Dermis blood vessel endothelial cell (primary cell): ENCODE measurements at places on chromosomes 3 and 15. TPM values are rescaled to one million over a fixed set of nuclear protein-coding genes. Genes with fewer than 3 reads are reported as not detected.

The CRABP1 gene
- not detected in 2 replicates for total RNA-seq

The TIMP4 gene
- 0.34 and 0.51 TPM in 2 replicates for total RNA-seq

The MTFMT gene
- 29.8 and 34.8 TPM in 2 replicates for total RNA-seq

The OR5K4 gene
- total RNA-seq = not detected in 2 replicates

The GPR87 gene
- not detected in 2 replicates for total RNA-seq

DNA sequence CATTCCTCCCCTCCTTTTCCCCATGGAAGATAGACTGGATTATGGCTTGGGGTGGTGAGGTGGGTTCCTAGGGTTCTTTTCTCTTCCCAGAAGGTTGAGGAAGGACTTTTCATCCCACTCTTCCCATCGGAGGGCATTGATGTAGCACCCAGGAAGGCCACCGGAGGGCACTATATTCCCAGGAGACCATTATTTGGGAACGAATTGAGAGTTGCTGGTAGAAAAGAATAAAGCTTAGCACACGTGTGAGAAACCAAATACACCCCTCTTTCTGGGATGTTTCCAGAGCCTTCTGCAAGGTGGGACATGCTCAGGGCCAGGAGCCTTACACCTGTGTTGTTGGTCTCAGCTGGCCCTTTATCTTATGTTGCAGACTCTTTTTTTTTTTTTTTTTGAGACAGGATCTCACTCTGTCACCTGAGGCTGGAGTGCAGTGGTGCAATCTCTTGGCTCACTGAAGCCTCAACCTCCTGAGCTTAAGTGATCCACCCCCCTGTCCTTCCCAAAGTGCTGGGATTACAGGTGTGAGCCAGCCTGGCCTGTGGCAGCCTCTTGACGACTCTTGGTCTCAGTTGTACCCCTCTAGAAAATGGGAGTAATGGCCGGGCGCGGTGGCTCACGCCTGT, 6.3 kb upstream of the CDC25A start:
- peak; percentile 68 for DNase-seq

DNA sequence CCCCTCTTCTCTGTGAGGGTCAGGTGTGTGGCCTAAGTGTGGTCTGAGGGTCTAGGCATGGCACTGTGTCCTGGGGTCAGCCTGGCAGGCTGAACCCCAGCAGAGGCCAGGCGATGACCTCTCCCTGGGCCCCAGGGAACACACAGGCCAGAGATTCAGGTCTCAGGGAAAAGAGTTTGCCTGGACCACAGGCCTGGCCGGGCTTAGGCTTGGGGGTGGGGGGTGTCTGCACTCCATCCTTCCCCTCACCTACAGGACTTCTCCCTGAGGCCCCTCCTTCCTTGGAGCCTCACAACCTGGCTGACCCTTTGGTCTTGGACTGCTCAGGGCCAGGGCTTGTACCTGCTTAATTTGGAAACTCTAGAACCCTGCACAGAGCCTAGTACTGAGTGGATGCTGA, 21.8 kb downstream of the RASGRF1 start:
- DNase-seq = no peak

- DNase-seq = no peak
These were observed 66.8 kb downstream of the CHRNA7 start for GRCh38 chr15:32096916-32097617.

GRCh38 chr15:23860290-23861245, 173.5 kb upstream of the NDN start:
- no peak for DNase-seq

GRCh38 chr15:95996494-95996893, 334.0 kb upstream of the NR2F2 start:
- no peak for DNase-seq

DNA sequence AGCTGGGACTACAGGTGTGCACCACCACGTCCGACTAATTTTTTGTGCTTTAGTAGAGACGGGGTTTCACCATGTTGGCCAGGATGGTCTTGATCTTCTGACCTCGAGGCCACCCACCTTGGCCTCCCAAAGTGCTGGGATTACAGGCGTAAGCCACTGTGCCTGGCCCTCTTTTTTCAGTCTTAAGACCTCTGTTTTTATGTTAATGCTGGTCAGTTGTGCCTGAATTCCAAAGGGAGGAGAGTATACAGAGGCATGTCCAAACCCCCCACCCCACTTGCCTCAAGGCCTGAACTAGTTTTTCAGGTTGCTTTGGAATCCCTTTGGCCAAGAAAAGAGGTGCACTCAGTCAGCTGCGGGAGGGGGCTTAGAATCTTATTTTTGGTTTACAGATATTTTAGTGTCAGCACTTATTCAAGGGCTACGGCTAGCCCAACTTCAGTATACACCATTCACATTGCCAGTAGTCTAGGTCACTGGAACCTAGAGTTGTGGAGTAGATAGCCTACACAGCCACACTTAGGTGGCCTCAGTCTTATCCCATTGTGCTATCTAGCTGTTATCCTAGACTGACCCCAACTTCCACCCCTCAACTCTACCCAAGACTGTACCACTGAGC, 128.0 kb upstream of the TPM1 start:
- DNase-seq = no peak

DNA sequence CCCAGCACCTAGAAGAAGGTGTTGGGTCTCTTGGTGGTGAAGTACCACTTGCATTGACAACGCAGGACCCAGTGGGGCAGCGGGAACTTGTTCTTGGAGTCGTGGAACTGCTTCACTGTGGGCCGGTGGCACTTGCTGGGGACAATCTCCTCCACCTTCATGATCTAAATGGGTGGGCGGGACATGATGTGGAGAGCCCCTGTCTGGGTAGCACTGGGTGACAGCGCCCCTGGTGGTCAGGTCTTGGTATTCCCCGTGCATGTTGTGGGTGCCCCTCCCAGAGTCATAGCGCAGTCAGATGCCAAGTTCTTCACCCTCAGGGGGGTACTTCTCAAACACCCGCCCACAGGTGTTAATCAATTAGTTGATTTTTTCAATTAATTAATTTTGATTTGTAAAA, 60.2 kb downstream of the AGBL1 start:
- no peak for DNase-seq

GRCh38 chr3:157436583-157437291, at the start of gene PTX3:
TSS of gene PTX3 (plus strand) at chr3:157436850. CDS start at chr3:157436934, 84 bp downstream.
- DNase-seq = peak; percentile 82
